ENCODE measurements at places on chromosomes 5 and 9.

- DNase-seq: no peak
These were observed 113.8 kb downstream of the MELK start for GRCh38 chr9:36686471-36686870.

GRCh38 chr5:175548626-175549311 lies 70.4 kb downstream of the SFXN1 start:
- no peak for DNase-seq

GRCh38 chr9:99820685-99821395 lies 845 bp upstream of the NR4A3 start:
- DNase-seq: peak; percentile 70

GRCh38 chr5:14176888-14177287 lies 33.7 kb downstream of the TRIO start:
- no peak for DNase-seq

DNA sequence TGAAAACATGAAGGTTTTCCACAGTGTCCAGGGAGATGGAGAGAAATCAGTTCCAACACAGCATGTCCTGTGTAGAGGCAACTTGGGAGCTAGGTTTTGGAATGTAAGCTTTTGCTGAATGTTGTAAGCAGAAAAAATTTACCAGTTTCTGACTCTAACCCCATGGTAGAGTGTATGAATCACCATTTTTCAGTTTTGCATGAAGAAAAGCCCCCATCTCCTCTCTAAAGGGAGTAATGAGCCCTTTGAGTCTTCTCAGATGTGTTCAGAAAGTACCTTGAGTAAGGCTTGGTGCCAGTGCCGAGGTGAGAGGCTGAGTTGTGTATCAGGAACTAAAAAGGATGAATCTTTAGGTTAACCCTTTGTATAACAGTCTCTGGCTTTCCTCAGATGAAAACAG lies 96.2 kb downstream of the ADRB2 start:
- no peak for DNase-seq

- DNase-seq: no peak
These were observed 28.2 kb downstream of the C9orf152 start for GRCh38 chr9:110179734-110180133.

- peak; percentile 95 for DNase-seq
These were observed at the start of gene NUDCD2 for GRCh38 chr5:163459819-163460561. NUDCD2 (minus strand) TSS chr5:163460102; CDS start chr5:163460050, 52 bp downstream.
